ENCODE measurements at places on chromosomes 16 and 17.

- no peak for DNase-seq
These were observed 16.6 kb downstream of the CHAD start for GRCh38 chr17:50451943-50452629.

DNA sequence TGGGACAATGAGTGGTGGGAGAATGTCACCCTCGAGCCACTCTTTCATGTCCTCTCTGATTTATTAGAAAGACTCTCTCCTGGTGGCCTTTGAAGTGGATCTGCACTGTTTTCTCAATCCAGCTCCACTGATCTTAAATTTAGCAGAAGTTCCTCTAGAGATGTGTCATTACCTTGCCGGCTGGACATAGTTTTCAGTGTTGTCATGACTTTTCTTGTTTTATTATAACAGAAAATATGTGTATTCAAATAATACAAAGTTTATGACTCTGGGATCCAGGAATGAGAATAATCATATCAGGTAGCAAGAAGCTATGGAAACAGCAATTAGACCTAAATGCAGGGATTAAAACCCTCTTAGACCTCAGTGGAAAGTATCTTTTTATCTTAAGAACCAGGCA lies 247.5 kb upstream of the ELAC2 start:
- no peak for DNase-seq

- no peak for DNase-seq
These were observed 66.9 kb downstream of the RNF213 start for GRCh38 chr17:80327518-80327917.

DNA sequence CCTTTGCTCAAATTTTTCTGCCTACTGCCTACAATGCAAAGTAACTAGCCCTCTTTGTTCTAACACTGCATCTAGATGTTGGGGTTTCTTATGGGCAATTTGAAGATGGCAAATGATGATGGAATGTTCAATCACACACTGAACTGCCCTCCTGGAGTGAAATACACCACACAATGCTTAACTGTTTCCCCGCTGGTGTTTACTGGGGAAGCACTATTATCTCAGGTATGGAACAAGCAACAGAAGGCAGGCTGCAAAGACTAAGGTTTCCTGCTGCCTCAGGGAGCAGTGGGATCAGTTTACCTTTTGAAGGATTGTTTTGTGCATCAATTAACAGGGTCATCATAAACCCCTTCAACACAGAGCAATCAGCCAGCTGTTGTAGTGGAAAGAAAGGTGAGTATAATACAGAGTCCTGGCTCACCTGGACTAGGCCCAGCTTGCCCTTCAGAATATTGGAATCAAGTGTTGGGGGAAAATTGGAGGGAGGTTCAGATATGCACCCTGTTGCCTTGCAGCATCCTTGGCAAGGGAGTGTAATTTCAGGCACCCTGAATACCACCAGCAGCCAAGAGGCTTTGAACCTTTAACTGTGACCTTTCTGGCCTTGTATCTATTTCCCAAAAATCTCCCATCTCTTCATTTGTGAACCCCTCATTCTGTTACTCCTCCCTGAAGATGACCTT lies 105.4 kb upstream of the CDH11 start:
- no peak for DNase-seq

DNA sequence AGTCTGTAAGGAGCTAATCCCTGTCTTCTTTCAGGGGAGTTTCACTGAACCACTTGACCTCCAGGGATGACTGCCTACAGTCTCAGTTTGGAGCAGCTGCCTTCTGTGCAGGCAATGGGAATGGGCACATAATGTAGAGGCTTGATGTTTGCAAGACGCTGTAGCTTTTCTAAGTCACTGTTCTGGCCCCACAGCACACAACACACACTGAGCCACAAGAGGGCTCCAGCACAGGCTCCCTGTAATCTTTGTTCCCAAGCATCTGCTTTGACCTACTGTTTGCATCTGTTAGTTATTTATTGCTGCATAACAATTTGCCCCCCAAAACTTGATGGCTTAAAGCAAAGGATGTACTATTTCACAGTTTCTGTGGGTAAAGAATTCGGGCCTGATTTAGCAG lies 419.0 kb upstream of the ASIC2 start:
- no peak for DNase-seq

- DNase-seq = no peak
These were observed 25.6 kb upstream of the BHLHA9 start for GRCh38 chr17:1244606-1245012.

- no peak for DNase-seq
These were observed 148.6 kb downstream of the SDK2 start for GRCh38 chr17:73495641-73496040.
